CD4-positive, alpha-beta T cell treated with Interleukin-4 for 4 hours (primary cell): ENCODE measurements at places on chromosomes 2 and 18.

- DNase-seq = no peak
Measured at GRCh38 chr2:227010433-227010832, 153.6 kb downstream of the COL4A4 start.

GRCh38 chr18:46831434-46831833 is 74.6 kb upstream of the ST8SIA5 start:
- no peak for DNase-seq

- DNase-seq = no peak
Measured at GRCh38 chr2:174328114-174328960, 6.4 kb upstream of the SP9 start.

DNA sequence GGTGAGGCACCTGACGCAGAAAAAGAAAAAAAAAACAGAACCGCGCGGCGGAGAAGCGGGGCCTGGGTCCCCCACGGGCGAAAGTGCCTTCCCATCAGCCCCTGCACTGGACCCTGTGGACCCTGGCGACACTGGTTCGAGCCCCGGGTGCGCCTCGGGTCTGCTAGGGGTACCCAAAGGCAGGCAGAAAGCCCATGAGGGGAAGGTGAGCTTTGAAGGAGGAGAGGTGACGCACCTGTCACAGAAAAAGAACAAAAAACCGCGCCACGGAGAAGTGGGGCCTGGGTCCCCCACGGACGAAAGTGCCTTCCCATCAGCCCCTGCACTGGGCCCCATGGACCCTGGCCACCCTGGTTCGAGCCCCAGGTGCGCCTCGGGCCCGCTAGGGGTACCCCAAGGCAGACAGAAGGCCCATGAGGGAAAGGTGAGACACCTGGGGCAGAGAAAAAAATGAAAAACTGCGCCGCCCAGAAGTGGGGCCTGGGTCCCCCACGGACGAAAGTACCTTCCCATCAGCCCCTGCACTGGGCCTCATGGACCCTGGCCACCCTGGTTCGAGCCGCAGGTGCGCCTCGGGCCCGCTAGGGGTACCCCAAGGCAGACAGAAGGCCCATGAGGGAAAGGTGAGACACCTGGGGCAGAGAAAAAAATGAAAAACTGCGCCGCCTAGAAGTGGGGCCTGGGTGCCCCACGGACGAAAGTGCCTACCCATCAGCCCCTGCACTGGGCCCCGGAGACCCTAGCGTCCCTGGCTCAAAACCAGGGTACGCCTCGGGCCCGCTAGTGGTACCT is 227.4 kb downstream of the CCDC74A start:
- no peak for DNase-seq

DNA sequence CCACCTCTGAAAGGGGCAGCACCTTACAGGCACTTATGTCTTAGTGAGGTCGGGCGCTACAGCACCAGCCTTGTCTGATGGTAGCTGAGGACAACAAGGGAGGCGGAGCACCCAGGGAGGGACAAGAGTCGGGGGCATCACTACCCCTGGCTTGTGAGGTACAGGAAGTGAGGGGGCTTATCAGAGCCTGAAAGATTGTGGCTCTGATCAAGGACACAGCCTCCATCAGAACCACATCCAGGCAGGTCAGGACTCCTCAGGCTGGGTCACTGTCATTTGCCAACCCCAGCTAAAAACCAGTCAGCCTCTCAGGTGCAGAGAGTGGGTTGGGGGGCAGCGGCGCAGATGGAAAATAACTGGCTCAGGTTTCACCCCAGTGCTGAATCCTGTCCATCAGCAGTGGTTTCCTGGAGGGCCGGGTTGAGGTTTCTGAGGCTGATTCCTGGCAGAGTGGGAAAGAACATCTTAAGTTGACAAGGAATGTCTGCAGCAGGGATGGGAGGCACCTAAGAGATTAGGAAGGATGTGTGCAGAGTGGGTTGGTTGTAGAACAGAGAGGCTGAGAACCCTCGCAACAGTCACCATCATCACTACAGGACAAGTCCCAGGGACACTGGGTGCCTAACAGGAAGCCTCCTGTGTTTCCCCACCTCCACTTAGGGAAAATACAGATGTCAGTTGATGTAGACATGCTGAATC is 45.3 kb downstream of the FBLN7 start:
- DNase-seq = peak; percentile 22

DNA sequence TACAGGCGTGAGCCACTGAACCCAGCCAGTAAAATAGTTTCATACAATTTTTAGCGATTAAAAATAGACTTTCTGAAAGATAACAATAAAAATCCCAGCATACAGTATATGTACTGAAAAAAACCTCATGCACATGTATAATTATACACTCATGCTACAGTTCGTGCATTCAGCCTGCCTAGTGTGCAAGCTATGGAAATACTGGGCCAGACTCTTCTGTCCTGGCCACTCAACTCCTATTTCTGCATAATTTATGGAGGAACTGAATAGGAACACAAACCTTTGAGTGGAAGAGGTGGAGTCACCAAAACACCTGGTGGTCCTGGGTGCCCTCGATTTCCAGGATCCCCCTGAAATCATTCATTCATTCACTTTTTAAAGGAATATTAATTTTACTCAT is 64.7 kb downstream of the COL4A4 start:
- DNase-seq = no peak

DNA sequence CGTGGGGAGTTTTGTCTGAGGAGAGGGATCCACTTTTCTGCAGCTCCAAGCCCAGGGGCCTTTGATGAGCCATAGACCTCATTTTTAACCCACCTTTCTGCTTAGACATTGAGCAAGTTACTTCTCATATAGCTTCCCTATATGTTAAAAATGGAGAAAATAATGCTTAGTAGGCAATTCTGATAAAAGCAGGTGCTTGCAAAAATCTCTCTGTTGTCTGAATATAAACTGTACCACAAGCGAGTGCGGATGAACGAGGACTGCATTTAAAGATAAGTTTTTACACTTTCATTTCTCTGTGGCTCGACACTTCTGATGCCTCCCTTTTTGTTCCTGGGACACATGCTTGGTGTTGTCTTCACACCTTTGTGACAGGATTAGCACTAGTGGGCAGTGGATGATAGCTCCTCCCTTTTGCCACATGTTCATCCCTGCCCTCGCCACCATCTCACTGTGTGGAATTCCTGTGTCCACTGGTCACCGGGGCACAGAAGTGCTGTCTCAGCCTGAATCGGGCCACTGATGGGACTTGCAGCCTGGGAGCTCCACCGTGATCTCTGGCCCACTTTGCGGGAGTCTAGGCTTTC is 1.6 kb downstream of the TYMS start:
- no peak for DNase-seq

DNA sequence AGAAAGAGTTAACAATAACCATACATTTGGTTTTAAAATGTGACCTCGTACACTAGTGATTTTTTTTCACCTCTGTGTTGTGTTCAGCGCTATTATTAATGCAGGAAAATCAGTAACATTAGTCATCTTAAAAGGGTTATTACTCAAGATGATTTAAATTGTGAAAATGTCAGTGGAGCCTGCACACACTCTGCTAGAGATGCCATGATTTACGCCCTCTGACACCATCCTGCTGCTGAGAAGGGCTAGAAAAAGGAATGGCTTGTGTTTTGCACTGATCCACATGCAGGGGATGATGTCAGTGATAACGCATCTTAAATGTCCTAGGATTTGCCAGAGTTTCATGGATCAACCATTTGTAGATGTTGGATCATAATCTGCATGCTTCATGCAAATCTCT is 121.3 kb upstream of the BOD1L2 start:
- DNase-seq = no peak

- DNase-seq = no peak
Measured at GRCh38 chr18:68739462-68739861, 24.6 kb upstream of the TMX3 start.

DNA sequence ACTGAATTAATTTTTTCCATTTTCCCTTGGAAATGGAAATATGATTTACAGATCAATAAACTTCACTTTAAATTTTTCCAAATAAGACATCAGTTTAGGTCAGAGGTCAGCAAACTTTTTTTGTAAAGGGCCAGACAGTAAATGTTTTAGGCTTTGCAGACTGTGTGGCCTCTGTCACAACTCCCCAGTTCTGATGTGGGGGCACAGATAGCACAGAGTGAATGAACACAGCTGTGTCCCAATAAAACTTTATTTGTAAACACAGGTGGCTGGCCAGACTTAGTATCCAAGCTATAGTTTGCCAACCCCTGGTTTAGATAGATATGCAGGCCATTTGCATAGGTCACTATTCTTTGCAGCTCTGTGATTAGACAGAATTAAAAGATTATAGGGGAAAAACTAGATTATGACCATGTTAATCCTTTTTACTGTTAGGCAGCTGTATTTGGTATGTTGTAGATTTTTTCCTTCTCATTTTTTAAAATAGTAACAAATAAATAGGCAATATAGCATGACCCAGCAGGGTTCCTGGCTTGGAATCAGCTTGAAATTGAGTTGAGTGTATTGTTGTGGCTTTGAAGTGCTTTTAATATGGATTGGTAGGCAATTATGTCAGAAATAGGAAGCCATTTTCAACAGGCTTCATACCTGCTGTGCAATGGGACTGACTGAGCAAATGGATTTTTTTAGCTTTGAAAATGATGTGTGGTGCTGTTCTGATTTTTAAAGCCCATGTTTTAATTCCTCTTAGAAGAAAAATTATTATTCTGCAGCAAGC is 59.7 kb downstream of the WDSUB1 start:
- DNase-seq = no peak

GRCh38 chr2:154078926-154079325 is 207.2 kb downstream of the GALNT13 start:
- no peak for DNase-seq

- no peak for DNase-seq
Measured at GRCh38 chr2:62101886-62102285, 94.0 kb upstream of the B3GNT2 start.

GRCh38 chr2:109031476-109032228 is 42.6 kb upstream of the EDAR start:
- DNase-seq = peak; percentile 83

DNA sequence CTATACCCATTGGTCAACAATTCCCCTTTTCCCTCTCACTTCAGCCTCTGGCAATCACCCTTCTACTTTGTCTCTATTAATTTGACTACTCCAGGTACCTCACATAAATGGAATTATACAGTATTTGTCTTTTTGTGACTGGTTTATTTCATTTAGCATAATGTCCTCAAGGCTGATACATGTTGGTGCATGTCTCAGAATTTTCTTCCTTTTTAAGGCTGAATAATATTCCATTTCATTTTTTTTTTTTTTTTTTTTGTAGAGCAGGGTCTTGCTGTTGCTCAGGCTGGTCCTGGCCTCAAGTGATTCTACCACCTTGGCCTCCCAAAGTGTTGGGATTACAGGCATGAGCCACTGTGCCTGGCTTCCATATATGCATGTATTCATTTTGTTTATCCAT is 1.9 kb downstream of the FKBP7 start:
- no peak for DNase-seq
